ENCODE measurements at places on chromosomes 7 and 10.

DNA sequence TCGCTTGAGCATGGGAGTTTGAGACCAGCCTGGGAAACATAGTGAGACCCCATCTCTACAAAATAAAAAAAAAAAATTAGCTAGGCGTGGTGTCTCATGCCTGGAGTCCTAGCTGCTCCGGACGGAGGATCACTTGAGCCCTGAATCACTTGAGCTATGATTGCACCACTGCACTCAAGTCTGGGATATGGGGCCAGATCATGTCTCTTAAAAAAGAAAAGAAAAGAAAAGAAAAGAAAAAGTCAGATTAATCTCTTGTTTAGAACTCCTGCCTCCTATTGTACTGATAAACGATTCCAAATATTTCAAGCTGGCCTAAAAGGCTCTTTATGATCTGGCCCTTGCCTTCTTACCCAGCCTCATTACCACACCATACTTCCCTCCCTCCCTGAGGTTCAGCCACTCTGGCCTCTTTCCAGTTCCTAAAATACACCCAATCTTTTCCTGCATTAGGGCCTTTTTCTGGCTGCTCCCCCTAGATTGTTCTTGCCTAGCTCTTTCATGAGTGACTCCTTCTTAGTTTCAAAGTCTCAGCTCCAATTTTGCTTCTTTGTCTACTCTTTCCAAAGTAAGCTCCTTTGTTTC is 41.7 kb downstream of the VCL start:
- no peak for DNase-seq

DNA sequence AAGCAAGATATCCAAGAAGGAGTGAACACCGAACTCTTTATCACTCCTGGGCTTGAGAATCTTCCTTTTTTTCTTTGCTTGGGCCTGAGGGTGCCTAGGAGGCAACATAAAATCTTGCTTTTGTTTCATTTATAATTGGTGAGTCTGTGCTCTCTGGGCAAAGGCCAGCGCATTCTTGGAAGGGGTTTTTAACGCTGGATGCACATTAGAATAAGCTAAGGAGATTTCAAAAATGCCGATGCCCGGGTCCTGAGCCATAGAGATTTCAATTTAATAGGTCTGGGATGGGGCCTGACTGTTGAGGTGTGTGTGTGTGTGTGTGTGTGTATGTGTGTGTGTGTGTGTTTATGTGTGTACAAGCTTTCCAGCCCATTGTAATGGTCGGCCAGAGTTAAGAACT is 62.0 kb upstream of the SORCS3 start:
- no peak for DNase-seq

DNA sequence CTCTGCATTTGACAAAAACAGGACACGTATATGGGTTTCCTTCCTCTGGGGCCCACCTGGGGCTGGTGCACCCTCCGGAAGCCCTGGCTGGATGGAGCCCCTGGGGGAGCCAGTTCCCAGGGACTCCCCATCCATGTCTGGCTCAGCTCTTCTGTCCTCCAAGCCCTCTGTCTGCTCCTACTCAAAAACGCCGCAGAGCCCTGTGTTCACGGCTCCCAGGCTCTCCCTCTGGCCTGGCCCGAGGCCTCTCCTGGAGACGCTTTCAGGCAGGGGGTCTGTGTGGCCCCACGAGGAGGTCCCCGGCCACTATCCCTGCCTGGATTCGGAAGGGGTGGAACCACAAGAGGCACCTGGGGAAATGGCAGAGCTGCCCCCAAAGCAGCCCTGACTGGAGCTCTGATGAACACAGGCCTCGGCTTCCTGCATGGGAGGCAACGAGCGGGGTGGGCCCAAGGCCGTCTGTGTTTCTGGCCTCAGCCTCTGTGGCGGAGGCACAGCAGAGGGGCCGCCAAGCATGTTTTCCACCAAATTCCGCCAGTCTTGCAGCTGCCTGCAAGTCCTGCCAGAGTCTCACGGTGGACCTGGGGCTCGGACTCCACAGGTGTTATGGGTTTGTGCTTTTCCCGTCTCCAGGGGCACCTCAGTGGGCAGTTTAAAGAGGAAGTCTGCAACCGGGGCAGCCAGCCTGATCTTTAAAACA is 22.6 kb upstream of the INPP5A start:
- no peak for DNase-seq

GRCh38 chr7:84105586-84105985 is 89.0 kb downstream of the SEMA3A start:
- no peak for DNase-seq

DNA sequence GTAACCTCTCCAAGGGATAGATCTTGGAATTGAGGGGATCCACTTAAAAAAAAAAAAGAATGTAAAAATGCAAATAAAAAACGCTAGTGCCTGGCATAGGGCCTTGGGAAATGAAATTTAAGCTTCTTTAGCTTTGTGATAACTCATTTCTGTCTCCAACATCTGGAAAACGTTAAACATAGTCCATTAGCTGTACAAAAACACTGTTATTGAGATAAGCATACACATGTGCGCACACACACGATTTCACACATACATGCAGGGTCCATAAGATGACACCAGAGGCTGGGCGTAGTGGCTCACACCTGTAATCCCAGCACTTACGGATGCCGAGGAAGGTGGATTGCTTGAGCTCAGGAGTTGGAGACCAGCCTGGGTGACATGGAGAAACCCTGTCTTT is 13.7 kb upstream of the CUL2 start:
- DNase-seq, result no peak

GRCh38 chr10:98885378-98885777 is 350.3 kb downstream of the HPSE2 start:
- DNase-seq, result no peak

DNA sequence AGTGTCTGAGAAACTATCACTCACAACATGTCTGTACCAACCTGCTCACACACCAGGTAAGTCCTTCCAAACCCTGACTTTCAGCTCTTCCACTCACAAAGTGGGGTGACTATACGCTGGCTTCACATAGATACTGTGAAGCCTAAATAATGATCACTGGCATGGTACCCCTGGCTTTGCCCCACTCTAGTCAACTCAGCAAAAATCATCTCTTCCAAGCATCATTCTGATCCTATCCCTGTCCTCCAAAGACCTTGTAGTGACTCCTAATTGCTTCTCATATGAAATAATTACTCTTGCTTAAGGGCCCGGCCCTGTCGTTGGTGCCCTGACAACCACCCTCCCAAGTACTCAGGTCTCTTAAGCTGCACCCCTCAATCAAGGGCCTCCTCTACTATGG is 97.8 kb downstream of the SLC25A13 start:
- no peak for DNase-seq
